ENCODE measurements at places on chromosomes 1 and 21.

DNA sequence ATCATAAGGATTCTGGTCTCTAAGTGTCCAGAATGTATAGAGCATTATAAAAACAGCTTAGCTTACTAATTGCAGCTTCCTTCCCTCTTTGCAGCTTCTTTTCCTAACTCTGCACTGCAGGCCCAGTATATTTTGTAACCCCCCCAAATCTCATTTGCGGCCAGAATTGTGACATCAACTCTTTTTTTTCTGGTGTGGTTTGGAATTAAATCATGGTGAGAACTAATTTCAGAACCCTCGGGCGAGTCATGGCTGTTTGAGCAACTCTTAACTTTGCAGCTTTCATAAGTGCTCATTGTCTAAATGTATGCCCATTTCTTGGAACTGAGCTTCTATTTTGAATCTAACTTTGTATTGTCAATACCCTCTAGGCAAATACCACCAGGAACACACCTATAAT lies 187.4 kb downstream of the CYYR1 start:
- no peak for DNase-seq

DNA sequence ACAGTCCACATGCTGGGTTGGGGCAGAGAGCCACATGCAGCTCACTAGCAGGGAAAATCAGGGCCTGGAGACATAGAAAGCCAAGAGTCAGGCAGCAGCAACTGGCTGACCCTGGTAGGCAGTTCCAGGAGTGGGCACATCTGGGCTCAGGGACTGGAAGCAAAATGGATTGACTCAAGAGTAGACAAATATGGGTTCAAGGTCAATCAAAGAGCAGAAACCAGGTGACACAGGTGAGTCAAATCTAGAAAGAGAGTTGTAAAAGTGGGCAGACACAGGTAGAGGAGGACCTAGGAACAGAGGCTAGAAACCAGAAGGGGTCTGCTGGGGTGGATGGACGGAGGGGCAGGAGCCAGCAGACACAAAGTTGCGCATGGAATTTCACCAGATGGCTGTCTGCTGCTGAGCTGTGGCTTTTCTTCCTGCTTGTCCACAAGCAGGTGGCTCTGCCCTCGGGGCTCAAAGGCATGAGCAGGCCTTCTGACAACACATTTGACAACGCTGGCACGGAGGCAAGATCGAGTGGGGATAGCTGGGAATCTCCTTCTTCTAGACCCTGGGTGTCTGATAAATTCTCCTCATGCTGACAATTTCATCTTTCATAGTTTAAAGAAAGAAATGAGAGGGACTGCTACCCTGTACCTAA lies 40.8 kb upstream of the IGSF3 start:
- no peak for DNase-seq

DNA sequence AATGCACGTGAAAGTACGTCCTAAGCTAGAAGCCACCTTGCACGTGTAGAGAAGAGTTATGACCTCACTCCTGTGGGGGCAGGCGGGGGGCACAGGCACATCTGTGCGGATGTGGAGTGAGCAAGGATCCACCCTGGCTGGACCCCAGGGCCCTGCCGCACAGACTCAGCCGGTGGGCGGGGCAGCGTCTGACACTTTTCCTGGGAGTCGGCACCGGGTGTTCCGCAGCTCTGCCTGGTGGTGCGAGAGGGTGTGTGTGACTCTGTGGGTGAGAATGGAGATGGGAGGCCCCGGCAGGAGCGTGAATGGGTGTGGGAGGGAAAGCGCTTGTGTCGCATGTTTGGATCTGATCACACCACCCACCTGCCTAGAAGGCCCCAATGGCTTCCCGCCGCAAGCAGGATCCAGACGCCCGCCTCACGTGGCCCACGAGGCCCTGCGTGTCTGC lies 29.5 kb downstream of the RAP1GAP start:
- no peak for DNase-seq

- no peak for DNase-seq
Measured at GRCh38 chr1:27166929-27167328, 12.0 kb upstream of the SLC9A1 start.

GRCh38 chr21:46356494-46357334 lies 32.8 kb downstream of the PCNT start:
- no peak for DNase-seq

GRCh38 chr1:39576016-39576657 lies 453 bp downstream of the PABPC4 start:
- DNase-seq, result peak; percentile 27

DNA sequence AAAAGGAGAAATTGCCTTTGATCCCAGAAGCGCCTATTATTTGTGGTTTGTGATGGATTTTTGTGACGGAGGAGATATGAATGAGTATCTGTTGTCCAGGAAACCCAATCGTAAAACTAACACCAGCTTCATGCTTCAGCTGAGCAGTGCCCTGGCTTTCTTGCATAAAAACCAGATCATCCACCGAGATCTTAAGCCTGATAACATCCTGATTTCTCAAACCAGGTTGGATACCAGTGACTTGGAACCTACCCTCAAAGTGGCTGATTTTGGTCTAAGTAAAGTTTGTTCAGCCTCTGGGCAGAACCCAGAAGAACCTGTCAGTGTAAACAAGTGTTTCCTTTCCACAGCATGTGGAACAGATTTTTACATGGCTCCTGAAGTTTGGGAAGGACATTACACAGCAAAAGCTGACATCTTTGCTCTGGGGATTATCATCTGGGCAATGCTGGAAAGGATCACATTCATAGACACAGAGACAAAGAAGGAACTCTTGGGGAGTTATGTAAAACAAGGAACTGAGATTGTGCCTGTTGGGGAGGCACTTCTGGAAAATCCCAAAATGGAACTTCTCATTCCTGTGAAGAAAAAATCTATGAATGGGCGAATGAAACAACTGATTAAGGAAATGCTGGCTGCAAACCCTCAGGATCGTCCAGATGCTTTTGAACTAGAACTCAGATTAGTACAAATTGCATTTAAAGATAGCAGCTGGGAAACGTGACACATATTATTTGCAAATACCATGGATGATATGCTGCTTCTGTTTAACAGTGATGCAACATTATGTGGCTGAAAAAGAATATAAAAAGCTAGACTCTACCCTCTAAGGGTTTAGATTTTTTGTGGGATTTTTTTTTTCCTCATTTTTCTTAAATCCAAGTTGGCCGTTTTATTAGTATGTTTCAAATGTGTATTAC lies 10.5 kb downstream of the PDIK1L start:
- no peak for DNase-seq

GRCh38 chr1:205595435-205595834 lies 36.4 kb downstream of the ELK4 start:
- no peak for DNase-seq

DNA sequence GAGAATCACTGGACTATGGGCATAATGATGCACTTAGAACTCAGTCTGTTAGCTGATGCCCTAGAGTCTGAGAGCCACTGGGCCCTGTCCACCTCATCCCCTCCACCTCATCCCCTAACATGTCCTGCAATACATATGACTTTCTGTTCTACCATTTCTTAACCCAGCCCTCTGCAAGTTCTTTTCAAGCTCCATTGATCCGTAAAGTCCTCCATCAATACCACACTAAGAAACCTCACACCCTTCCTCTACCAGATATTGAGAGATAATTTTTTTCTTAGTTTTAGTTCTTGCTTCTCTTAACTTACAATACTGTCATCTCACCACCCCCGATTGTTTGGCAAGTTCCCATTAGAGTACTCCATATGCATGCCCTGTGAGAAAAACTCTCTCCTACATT lies 22.1 kb downstream of the FCRL4 start:
- DNase-seq, result no peak

DNA sequence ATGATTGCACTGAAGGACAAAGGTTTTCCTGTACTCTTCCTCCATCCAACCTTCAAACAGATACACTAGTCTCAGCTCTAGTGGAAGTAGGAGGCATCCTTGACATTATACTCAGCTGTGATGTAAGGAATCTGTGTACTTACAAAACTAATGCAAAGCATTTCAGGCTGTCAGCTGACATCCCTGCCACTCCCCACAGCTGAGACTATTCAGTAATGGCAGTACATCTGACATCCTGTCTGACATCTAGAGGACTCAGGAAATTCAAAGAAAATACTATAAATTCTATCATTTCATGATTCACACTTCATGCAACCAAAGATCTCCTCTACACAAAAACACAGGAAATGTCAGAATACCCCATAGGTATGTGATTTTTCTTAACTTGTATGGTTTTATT lies 325.8 kb downstream of the SMYD3 start:
- no peak for DNase-seq

DNA sequence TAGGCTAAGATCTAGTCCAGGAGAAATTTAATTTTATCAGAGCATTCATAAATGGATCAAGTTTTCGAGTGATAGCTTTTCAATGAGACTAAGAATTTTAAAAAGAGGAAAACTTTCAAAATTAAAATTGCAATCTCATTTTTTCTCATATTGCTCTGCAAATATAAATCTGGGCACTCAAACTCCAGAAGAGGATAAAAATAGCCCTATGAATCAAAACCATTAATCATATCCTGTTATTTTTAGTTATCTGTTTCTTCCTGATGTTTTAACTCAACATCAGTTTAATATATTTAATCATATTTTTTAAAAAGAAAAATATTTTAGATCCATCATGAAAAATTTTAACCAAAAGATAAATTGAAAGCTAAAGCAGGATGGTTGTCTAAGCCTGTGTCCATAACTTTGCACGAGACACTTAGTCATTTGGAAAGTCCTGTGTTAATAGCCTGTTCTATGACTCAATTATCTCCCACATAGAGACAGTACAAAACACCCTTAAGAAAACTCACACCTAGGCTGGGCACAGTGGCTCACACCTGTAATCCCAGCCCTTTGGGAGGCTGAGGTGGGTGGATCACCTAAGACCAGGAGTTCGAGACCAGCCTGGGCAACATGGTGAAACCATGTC lies 17.1 kb upstream of the PRRC2C start:
- no peak for DNase-seq

Measured in naive thymus-derived CD8-positive, alpha-beta T cell (primary cell).